ENCODE measurements at places on chromosomes 16 and 17.

DNA sequence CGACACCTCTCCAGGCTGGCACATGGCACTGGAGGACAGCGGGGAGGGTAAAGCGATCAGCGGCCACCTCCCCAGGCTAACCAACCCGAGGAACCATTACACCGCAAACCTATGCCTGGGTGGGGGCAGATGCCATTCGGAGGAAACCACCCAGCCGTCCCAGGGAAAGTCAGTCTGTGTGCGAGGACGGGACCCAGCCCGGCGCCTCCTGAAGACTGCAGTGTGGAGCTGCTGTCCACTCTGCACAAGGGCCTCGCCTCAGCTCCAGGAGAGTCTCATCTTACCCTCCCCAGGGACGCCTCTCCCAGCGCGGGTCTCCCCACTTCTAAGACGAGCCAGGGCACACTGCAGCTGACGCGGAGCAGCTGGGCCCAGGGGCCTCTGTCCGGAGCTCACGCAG, 8.0 kb downstream of the SLC38A10 start:
- DNase-seq = no peak

DNA sequence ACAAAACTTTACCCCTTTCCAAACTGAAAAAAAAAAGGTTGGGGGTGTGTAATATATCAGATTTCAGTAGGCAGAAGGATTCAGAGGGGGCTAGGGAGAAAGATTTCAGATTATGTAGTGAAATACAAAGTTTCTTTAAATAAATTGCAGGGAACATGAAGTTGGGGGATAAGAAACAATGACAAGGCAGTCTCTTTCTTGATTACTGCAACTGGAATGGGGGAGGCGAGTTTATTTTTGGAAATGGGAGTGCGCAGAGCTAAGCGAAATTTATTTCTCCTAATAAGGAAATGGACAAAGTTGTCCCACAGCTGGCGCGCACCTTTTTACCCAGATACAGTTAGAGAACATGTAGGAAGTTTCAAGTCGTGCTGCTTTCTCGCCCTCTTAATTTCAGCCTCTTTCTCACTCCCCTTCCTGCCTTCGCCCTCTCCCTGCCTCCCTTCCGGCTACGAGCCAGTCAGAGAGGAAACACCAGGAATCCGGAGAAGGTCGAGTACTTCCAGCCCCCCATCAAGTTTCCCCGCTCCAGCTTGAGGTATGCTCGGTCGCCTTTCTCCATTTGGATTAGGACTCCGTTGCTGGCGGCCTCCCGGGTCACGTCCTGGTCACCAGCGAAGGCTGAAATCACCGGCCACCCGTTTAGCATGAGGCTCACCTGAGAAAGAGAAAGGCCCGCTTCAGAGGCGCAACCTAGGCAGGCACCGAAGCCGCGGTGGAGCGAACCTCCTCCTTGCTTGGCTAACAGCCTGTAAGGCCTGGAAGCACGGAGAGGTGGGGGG, 2.5 kb downstream of the CBLN1 start:
- no peak for DNase-seq

GRCh38 chr17:51813140-51813783, 345.3 kb downstream of the CA10 start:
- DNase-seq = no peak

- no peak for DNase-seq
Observed at GRCh38 chr17:7011942-7012254, 526 bp upstream of the RNASEK start.

- DNase-seq = no peak
Observed at GRCh38 chr17:27862840-27863239, 30.3 kb downstream of the LYRM9 start.

DNA sequence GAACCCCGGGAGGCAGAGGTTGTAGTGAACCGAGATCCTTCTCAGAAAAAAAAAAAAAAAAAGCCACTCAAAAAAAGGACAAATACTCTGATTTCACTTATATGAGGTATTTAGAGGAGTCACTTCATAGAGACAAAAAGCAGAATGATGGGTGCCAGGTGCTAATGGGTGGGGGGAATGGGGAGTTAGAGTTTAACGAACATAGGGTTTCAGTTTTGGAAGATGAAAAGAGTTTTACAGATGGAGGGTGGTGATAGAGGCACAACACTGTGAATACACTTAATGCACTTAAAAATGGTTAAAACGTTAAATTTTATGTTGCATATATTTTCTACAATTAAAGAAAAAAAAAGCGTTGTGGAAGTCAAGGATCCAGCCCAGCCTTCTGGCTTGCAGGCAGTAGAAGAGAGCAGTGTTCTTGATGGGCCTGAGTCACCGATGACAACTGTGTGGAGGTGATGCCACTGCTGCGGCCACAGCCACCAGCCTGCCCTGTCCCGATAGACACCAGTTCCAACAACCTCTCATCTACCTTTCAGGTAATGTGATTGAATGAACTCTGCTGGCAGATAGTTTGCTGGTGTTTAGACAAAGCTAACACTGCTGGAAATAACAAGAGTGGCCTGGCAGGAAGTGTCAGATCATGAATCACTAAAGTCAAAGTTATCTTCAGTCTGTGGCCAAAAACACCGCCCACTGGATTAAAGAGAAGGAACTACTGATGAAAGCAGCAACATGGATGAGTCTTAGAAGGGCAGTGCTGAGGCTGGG, 49.9 kb upstream of the COX10 start:
- no peak for DNase-seq

DNA sequence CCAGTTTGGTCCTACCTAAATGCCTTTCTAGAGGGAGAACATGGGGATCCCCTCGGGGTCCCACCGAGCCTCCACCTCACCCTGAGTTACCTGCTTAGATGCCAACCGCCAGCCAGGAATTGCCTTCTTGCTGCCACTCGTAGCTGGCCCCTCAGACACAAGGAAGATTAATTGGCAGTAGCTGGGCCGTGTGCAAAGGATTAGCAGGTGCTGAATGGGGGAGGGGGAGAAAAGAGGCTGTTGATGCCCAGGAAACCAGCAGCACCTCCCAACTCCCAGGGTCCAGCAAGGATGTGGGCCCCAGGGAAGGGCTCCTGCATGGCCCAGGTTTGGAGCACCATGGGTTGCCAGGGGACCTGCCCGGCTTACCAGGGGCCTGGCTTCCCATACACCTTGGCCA, at the start of gene CNGB1:
Gene CNGB1 (minus strand): TSS at position 159 of the 400 bp plus-strand sequence. CDS start 3,842 bp downstream, outside the sequence.
- DNase-seq = no peak

DNA sequence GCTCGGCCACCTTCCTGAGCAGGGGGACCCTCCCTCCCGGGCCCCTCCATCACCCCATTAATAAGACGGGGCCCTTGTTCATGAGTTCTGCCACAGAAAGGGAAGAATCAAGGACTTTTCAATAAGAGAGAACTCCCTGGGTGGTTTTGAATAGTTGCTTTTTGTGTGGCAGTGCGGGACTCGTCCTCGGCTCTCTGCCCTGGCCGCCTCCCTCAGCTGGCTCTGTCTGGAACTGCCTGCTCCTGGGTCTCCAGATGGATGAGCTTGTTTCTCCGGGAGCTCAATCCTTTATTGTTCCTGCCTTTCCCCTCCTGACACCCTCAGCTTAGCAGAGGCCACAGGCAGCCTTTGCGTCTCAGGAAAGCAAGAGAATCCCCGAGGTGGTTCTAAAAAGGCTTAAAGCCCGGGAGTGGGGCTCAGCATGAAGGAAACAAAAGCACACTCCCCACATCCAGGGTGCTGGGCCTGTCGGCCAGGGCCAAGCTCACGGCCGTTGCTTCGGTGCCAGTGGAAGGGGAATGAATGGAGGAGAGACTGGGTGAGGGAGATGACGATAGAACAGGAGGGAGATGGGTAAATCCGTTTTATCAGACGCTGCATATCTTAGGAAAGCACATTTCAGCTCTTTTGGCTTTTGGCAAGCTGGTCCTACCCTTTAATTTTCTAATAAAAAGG, 60.2 kb downstream of the RAI1 start:
- DNase-seq = no peak

DNA sequence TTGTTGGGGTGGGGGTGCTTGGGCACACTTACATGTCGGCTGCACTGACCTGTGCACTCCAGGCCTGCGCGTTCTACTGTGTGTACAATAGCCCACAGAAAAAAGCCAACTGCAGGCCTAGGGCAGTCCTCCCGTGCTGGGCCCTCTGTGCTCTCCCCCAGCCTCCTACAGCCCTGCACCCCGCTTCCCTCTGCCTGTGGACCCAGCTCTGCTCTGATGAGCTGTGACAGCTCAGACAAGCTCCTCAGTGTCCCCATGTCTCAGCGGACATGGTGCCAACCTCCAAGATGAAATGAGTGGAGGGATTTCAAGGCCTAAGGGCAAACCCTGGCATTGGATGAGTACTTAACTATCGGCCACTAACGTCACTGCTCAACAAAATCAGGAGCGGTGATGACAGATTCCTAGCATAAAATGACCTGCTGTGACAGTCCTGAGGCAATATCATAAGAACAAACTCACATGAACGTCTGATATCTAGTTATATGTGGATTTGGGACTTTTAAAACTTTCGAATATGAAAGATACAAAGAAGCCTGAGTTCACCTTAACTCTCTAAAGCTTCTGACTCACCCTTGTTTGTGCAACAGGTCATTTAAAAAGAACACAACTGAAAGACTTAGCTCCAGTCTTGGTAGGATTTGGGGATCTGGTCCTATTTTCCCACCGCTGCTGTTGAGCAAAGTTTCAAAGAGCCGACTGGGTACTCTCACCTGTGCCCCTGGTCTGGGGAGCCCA, 34.7 kb downstream of the CCDC57 start:
- DNase-seq = no peak

DNA sequence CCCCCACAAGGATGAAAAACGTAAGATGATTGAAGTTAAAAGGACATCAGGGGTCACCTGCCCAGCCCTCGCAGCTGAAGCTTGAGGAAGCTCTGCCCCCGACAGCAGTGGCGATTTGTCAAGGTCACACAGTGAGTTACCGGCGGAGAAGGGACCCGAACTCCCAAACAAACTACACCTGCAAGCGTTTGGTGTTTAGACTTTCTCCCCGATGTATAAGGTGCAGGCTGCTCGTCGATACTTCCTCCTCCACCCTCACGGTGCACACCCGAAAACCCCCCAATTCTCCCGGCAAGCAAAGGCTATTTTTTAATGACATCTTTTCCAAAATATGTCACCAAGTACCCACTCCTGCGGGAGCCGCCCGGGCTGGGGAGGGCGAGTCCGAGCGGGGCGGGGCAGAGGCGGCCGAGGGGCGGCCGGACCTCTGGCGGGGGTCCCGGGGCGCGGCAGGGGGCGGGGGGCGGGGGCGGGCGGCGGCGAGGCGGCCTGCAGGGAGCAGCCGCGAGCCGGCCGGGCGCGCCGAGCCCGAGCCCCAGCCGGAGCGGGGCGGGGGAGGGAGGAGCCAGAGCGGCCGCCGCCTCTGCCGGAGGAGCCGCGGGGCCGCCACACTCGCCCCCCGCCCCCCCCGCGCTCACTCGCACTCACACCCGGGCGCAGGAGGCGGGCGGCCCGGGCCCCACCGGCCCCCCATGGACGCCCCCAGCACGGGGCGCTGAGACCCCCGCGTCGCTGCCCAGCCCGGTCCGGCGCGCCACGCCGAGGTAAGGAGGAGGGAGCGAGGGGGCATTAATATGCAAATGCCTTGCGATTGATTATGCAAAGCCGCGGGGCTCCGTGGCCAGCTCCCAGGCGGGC, at the start of gene THRA:
Gene THRA (plus strand): TSS at position 637 of the 858 bp plus-strand sequence. CDS start 11,524 bp downstream, outside the sequence.
- peak; percentile 50 for DNase-seq

DNA sequence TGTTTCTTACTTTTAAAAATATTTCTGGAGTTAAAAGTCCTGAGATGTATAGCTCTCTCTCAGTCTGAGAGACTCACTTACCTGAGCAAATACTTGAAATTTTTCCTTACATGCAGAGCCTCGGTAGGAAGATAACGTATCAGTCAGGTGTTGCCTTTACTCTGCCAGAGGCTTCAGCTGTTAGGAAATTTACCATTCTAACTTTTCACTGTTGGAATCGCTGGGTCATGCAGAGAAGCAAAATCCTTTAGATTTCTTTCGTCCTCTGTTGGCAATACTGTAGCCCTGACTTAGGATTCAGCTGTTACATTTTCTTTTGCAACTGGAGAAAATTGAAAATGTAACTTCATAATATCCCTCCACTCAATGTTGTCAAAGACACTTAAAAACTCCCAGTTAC, 20.0 kb upstream of the KCNJ16 start:
- DNase-seq = no peak

- DNase-seq = no peak
Observed at GRCh38 chr16:68246666-68247065, 1.5 kb downstream of the PLA2G15 start.

DNA sequence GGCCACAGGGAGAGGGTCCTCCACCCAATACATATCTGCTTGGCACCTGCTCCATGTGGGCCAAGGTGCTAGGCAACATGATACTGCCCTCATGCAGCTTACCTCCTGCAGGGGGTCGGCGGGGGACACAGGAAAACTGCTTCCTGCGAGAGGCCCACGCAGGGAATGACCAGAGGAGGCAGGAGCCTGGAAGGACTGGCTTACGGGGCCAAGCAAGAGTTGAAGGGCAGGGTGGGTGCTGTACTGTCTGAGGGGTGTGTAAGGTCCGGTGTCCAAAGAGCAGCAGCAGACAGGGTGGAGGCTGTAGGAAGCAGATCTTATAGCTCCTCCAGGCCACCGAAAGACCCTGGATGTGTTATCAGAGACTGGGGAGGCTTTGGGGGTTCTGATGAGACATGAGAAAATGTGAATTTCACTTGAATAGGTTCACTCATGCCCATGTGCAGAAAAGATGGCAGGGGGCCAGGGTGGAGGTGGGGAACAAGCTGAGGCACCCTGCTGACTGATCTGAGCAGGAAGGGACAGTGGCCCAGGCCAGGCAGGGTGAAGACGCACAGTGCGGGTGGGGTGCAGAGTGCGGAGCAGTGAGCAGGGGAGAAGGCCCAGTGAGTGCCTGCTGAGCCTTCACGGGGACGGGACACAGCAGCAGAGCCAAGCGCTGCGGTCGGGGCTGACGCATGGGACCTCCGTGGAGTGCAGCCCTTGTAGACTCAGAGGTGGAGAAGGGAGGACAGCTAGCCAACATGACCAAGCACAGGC, 8.3 kb downstream of the FLCN start:
- no peak for DNase-seq

DNA sequence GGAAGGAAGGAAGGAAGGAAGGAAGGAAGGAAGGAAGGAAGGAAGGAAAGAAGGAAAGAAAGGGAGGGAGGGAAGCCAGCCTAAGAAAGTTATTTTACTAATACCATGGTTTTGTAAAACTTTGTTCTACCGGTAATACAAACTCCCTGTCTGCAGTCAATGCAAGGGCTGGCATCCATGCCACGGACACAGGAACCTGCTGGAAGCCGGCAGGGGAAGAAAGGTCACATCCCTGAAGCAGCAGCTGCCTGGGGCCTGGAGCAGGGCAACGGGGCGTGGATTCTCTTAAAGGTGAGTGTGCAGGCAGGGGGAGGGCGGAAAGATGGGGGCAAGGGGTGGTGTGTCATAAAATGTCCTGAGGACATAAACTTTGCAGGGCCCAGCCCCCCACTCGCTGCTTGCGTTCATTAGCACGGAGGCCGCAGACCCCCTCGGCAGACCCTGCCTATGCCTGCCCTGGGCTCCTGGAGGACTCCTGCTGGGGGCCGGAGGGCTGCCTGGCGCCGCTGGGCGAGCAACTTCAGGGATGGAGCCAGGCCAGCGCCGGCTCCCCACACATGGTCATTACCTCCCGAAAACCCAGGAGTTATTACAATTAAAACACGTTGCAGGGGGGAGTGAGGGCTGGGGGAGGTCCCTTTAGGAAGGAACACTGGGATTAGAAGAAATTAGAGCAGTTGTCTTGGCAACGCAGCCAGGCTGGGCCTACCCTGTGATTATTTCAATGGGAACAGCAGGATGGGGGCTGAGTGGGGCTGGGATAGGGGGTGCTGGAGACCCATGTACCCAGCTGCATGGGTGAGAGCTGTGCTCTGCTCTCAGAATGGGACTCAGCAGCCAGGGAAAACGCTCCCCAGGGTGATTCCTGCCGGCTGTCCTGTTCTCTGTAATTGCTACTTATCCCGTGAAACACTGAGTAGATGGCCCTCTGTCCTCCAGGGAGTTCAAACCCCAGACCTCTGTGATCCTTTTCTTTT, 257.9 kb downstream of the SOX9 start:
- peak; percentile 20 for DNase-seq

All from NCI-H1092 treated with DMSO at 0.1 percent for 48 hours (cell line).